ENCODE measurements at places on chromosomes 4 and X. TPM values are rescaled to one million over a fixed set of nuclear protein-coding genes. Genes with fewer than 3 reads are reported as not detected.

Gene MAOB
- not detected for total RNA-seq

Gene RPA4
- 0.33 TPM for total RNA-seq

Gene ZCCHC18
- total RNA-seq, result 2.4 TPM

Gene ZDHHC15
- 0.18 TPM for total RNA-seq

Gene DAPP1
- not detected for total RNA-seq

Gene GC
- not detected for total RNA-seq

Gene GPR143
- total RNA-seq, result not detected

Gene BEX4
- total RNA-seq, result 7.9 TPM

Gene CD40LG
- total RNA-seq, result not detected

Gene ANOS1
- 7.5 TPM for total RNA-seq

Gene EVC2
- 15.5 TPM for total RNA-seq

Gene DMP1
- total RNA-seq, result not detected

Gene LRCH2
- total RNA-seq, result 11.1 TPM

Gene GPR34
- total RNA-seq, result not detected

Gene NEUROG2
- total RNA-seq, result not detected

Gene SLC26A1
- total RNA-seq, result 0.27 TPM

Gene EMCN
- total RNA-seq, result 0.90 TPM

Gene HELT
- total RNA-seq, result not detected

Gene SHROOM4
- 1.4 TPM for total RNA-seq

Gene MAML3
- 3.1 TPM for total RNA-seq

Gene PNMA3
- under 0.01 TPM for total RNA-seq

Gene F8A3
- total RNA-seq, result 0.72 TPM

Gene BEND2
- not detected for total RNA-seq

Gene ACOT9
- 52.8 TPM for total RNA-seq

Gene PLXNB3
- total RNA-seq, result 6.1 TPM

Gene ZNF81
- 6.1 TPM for total RNA-seq

Data from fibroblast of the aortic adventitia (primary cell).